MCF 10A (cell line): ENCODE measurements at places on chromosomes 1 and 21. TPM values are rescaled to one million over a fixed set of nuclear protein-coding genes. Genes with fewer than 3 reads are reported as not detected.

The CHRM3 gene
- total RNA-seq, result 0.56 and 0.71 TPM in 2 replicates

The CCDC185 gene
- not detected in 2 replicates for total RNA-seq

The KAZN gene
- 3.3 and 4.2 TPM in 2 replicates for total RNA-seq

The CHI3L1 gene
- total RNA-seq, result 0.75 and 0.88 TPM in 2 replicates

The VHLL gene
- 0.49 TPM in 1 of 2 replicates, not detected in the other for total RNA-seq

The KLHDC9 gene
- total RNA-seq, result not detected in 2 replicates

The DCST1 gene
- 0.21 and 0.42 TPM in 2 replicates for total RNA-seq

The CR1 gene
- not detected in 2 replicates for total RNA-seq

The HPCAL4 gene
- total RNA-seq, result not detected in 2 replicates

The ATP5PB gene
- 317 and 348 TPM in 2 replicates for total RNA-seq

The LCE2C gene
- not detected in 2 replicates for total RNA-seq

The PTPN14 gene
- total RNA-seq, result 240 and 243 TPM in 2 replicates

The TMPRSS15 gene
- 3.3 and 3.6 TPM in 2 replicates for total RNA-seq

DNA sequence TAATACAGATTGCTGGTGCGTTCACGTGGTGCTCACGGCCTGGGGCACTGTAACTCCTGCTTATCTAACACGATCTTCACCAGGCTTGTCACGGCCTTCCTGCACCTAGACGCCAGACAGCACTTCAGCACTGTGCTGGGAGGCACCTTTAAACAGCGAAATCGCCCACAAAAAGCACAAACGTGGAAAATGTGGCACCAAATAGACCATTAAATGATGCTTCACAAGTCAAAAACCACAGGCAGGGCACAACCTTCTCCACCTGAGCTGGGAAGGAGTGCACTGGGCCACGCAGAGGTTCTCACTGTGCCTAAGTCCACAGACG, 20.0 kb downstream of the IBA57 start:
- no peak for DNase-seq

GRCh38 chr1:221711063-221711577, 30.8 kb downstream of the DUSP10 start:
- DNase-seq, result no peak

- peak; percentile 72 for DNase-seq
Measured at GRCh38 chr1:155277902-155278688, 832 bp downstream of the HCN3 start.

DNA sequence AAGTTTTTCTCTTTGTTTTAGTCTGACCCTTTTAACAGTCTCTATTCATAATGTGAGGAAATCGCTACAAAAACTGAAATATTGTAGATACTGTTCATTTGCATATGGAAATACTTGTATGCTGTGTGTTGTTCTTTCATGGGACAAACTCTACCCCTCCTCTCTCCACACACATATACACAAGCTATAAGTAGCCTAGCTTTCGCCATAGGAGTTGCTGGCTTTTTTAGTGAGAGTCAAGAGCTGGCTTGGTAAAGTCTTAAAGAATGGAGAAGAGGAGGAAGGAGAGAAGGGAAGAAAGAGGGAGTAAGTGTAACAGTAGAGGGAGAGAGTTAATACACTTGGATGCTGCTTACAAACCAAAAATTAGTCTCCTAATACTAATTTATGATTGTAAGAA, 115.6 kb downstream of the RABGAP1L start:
- no peak for DNase-seq

- DNase-seq, result peak; percentile 83
Measured at GRCh38 chr1:207404849-207405525, 49.1 kb upstream of the CR2 start.

DNA sequence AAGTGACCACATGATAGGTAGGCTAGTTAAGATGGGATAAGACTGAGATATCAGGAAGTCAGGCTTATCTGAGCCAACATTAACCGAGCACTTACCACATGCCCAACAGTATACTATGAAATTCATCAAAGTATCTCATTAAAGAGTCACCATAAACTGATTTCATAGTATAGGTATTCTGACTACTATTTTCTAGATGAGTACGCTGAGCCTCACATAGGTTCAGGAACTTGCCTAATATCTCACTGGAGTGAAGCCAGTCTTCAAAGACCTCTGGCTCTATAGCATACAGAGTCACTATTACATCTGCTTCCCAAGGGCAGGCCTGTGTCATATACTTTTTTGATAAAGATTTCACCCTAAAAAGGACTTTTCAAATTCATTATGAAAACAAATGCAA, 115.6 kb upstream of the NGF start:
- no peak for DNase-seq

DNA sequence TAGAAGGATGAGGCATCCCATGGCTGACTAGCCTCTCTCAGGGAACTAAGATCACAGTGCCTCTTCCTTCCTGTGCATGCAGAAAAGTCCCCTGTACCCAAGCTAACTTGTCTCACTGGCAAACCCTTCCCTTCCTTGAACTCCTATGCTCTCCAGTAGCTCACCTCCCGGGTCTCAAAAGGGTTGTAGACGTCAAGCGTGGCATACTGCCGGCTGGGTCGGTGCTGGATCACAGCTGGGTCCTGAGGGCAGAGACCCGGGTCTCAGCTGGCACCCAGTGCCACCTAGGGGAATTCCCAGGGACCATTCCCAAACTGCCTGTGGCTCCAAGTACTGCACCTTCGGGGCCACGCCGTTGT, 688 bp downstream of the SCAMP3 start:
- no peak for DNase-seq

- DNase-seq, result peak; percentile 25
Measured at GRCh38 chr1:159474926-159475325, 35.4 kb downstream of the OR10J1 start.

DNA sequence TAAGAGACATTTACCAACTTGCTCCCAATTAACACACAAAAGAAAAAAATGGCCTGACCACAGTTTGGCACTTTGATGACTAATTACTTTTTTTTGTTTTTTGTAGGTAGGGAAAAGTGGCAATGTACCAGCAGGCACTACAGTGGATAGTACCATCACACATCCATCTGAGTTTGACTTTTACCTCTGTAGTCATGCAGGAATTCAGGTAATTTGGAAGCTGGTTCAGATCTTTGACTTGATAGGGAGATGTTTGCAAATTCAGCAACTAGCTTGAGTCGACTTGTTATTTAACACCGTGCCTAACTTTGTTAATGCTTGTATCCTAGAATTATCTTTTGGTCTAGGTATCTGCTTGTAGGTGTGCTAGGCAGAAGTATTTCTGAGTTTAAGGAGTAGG, 33.0 kb upstream of the AGO1 start:
- no peak for DNase-seq

DNA sequence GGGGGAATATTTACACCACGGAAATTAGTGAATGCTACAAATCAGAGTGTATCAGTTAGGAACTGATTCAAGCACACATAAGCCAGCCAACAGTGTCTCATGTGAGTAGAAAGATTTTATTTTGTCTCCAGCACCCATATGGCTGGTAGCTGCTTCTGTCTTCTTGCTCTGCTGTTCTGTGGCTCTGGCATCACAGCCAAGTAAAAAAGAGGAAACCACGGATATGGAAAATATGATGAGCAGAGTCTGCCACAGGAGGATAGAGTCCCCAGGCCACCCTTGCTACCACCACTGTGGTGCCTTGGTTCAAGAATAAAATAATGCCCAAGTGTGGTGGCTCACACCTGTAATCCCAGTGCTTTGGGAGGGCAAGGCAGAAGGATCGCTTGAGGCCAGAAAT, 53.6 kb upstream of the SPOCD1 start:
- DNase-seq, result no peak

- peak; percentile 32 for DNase-seq
Measured at GRCh38 chr1:23019863-23020625, 776 bp downstream of the KDM1A start.

DNA sequence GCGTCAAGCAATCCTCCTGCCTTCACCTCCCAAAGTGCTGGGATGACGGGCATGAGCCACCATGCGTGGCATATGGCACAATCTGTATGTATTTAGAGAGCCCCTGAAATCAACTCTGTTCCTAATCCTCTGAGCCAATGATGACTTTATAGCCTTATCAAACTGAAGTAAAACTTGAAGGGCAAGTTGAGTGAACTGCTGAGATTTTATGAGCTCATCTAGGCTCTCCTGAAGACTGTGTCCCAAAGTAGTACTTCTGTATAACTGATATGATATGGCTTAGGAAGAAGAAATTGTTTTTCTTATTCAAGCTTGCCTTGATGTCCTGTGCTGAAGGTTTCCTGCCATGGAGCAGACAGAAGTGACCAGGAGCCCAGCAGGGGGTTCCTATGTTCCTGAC, 23.7 kb upstream of the NKAIN1 start:
- no peak for DNase-seq

GRCh38 chr1:221184131-221184794, 305.0 kb downstream of the HLX start:
- DNase-seq, result no peak

DNA sequence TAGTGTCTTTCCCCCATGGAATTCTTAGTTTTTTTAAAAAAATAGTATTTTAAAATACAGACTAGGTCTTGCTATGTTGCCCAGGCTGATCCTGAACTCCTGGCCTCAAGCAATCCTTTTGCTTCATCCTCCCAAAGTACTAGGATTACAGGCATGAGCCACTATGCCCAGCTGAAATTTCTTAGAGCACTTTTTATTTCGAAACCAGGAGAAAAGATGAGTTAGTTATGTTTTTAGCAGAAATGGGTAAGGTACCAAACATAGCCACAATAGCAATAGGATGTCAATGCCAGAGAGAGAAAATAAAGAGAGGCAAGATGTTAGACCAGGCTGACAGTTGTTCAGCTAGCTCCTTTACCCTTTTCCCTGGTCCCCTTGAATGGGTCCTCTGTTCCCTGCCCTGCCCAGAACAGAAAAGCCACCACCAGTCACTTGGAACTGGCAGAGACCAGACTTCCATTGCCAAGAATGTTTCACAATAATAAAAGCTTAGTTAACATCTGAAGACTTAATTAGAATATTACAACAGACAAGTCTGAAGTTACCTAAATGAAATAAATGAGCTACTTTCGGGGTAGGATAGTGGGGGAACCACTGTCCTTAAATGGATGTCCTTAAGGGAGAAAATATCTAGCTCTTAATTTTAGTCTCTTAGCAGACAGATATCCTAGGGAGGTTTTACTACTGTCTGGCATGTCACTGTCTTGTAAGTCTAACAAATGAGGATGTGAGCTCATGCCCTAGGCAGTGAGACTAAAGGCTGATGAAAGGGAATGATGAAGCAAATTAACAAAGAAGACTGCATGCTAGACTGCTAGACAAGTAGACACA, 54.3 kb downstream of the ABL2 start:
- peak; percentile 74 for DNase-seq

- no peak for DNase-seq
Measured at GRCh38 chr1:35577071-35577998, 4.2 kb downstream of the TFAP2E start.

DNA sequence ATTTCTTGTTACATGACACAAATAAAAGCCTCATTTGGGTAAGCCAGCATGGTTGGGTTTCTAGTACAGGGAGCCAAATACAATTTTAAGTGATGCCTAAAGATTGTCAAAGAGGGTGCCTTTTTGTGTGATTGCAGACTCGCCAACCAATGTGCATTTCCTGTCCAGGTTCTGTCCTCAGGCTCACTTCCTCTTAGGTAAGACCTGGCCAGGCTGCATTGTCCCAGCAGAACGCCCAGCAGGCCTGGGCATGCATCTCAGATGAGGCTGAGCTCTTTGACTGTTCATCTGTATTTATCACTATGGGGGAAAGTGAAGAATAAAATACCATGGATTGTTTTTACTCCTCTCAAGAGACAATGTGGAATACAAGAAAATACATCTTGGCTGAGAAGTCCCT, 49.7 kb downstream of the KCNC4 start:
- peak; percentile 73 for DNase-seq

GRCh38 chr1:12191242-12192032, 24.6 kb downstream of the TNFRSF1B start:
- no peak for DNase-seq

DNA sequence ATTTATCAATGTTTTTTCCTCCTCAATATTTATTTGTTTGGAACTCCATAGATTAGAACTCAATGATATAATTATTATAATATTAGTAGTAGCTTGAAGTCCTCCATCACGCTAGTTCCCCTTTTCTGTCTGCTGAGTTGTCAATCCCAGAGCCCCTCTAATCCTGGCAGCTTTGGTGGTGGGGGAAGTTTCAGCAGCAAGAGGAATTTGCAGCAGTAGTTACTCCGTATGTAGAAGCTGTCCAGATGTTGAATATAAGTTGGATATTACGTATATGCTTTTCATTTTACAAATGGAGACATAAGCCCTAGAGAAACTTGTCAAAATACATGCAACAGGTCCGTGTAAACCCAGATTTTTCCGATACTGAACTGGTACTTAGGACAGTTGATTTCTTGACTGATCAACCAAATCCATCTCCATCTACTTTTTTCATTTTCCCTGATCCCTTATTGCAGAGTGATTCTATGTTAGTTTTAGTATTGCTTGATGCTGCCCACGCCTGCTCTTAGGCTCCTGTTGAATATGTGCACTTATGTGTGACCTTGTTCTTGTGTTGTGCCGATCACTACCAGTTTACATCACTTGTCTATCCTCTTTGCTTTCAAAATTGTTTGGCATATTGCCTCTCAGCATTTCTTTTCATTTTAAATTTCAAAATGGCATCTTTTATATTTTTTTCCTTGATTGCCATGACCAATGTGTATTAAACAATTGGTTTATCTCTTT, 28.1 kb downstream of the SMAP2 start:
- DNase-seq, result no peak

DNA sequence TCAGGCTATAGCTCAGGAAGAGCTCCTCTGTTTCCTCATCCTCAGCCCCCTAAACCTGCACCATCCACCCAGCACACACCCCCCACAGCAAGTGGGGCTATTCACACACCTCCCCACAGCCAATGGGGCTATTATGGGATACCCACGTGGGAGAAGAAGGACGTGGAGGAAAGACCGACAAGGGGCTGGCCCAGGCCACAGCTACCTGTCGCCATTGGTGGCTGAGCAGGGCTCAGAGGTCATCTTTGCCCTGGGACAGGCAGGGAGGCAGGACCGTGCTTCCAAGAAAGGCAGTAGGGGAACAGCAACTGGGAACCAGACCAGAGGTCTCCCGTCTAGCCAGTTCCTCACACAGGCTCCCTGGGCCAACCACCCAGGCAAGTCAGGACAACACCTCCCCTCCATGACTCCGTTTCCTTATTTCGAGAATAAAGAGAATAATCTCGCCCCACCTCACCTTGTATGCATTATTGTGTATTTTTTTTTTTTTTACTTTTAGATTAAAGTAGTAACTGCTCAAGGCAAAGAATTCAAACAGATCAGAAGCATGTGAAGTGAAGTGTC, 92.3 kb upstream of the TARDBP start:
- no peak for DNase-seq

GRCh38 chr1:112706505-112707220, at the start of gene RHOC:
RHOC (minus strand) TSS chr1:112707127; CDS start chr1:112703799, 3,328 bp downstream.
- DNase-seq, result peak; percentile 30

DNA sequence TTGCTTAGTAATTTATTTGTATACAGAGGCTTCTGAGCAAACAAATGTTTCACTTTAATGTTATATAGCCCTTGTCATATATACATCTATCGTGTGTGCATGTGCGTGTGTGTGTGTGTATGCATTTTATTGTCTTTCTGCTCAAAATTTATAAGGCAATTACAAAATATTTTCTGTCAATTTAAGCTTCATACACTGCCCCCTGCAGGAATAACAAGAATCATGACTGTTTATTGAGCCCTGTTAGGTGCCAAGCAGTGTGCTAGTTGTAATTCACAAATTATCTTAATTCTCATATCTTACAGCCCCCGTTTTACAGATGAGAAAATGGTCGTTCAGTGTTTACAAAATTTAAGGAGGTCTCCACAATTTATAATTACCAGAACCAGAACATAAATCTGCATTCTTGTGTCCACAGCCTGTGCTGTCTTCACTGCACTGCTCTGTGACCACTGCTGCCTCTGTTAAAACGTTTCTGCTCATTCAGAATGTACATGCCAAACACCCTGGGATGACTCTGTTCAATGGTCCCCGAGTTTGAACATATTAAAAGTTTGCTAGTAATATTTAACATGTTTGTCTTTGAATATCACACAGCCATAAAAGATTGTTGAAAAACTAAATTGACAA, 181.3 kb downstream of the ATP6V1G3 start:
- peak; percentile 62 for DNase-seq
